ENCODE measurements at places on chromosomes 6 and 20.

GRCh38 chr6:25248123-25248522, 31.1 kb upstream of the CARMIL1 start:
- DNase-seq, result no peak

- DNase-seq, result no peak
Observed at GRCh38 chr20:62508641-62509051, 32.9 kb upstream of the GATA5 start.

DNA sequence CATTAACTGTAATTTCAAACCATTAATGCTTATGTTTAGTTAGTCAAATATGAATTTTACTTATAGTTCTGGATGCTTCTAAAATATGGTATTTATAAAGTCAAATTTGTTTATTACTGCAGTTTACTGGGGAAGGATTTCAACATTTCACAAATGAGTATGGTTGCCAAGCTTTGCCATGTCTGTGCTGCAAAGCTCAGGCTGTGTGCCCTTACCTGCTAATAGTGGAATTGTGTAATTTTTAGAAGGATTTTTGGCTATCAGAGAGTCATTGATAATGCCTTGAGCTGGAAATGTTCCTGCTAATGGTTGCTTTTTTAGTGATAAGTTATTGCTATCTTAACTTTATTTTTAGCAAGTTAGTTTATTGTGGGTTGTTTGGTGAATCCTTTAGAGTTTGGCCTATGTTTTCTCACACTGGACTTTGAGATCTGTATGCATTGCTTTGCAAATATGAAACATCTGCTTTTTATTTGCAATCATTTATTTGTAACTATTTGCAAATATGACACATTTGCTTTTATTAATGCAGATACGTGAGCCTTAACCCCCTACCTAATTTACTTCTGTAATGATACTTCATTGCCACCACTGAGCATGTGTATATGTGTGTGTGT, 105.8 kb downstream of the CD109 start:
- DNase-seq, result no peak

GRCh38 chr6:18510644-18511033, 123.5 kb downstream of the RNF144B start:
- DNase-seq, result no peak

DNA sequence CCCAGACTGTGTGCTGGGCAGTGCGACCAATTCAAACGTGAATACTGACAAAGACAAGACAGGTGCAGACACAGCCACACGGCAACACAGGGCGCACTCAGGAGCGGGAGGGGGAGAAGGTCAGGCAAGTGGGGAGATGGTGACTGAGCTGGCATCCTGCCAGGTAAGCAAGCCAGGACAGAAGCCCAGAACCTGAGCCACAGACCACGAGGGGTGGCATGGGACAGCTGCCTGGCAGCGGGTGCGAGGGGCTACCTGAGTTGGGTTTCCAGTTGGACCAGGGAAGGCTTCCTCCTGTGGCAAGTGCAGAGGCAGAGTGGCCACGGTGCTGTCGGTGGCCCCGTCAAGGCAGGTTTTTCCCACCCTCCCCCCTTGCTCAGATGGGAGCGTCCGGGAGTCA, 215.2 kb upstream of the ARID1B start:
- no peak for DNase-seq

DNA sequence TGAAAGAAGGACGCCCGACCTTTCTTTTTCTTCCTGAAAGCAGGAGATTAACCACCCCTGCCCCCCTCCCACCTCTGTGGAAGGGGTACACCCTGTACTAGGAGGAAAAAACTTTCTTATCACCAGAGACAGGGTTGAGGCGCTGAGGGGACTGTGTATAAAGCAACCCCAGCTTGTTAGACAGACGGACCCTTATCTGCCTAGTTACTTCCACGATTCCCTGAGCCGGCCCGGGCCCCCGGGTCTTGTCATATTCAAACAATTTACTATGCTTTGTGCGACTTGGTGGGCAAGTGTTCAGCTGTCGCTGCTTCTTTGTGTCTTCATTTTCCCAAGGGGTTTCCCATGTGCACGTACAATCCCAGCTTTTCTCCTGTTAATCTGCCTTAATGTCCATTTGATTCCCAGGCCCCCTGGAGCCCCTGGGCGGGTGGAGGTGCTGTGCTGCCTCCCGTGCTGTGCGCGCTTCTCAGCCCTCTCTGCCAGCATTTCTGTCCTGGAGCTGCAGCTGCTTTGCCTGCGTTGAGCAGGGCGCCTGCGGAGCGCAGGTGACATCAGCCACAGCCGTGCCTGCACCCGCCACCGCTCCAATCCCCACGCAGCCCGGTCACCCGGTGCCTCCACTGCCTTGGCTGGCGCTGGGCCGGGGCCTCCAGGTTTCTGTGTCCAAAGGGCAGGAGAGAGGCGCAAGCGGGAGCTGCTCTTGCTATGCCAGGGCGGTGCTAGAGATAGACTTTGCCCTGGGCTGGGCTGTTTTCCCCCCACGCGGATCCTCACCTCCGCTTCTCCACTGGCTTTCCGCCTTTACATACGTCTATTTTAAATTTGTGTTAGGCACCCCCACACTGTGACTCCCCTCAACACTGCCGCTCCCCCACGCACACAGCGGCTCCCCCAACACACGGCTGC, 96.2 kb downstream of the TTLL2 start:
- DNase-seq, result no peak

DNA sequence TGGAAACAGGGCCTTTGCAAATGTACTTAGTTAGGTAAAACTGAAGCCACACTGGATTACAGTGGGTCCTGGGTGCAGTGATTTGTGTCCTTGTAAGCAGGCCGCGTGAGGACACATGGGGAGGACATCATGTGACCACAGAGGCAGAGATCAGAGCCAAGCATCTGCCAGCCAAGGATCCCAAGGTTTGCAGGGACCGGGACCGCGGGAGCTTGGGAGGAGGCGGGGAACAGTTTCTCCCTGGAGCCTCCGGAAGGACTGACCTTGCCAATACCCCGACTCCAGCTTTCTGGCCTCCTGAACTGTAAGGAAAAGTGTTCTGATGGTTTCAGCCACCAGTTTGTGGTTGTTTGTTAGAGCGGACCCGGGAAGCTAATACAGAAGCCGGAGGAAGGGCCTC, 500.9 kb downstream of the PREX1 start:
- DNase-seq, result no peak

DNA sequence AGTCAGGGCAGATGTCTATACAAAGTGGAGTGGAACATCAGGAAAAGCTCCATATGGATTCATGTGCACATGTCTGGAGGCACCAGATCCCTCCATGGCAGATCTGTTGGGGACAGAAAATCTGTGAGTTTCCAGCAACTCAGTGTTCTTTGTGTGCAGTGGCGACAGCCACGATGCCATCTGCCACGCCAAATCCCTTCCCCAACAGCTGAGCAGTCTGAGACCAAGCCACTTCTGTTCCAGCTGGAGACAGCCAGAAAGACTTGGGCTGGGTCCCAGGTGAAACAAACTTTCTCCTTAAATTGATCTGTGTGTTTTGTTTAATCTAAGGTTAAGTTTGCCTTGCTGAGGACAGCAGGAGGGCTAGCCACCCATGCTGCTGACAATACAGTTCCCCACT, 22.9 kb downstream of the FKBP1A start:
- no peak for DNase-seq

- DNase-seq, result no peak
Observed at GRCh38 chr6:2441601-2442475, 196.4 kb upstream of the GMDS start.

GRCh38 chr6:38346291-38347079, 293.2 kb downstream of the BTBD9 start:
- DNase-seq, result no peak

DNA sequence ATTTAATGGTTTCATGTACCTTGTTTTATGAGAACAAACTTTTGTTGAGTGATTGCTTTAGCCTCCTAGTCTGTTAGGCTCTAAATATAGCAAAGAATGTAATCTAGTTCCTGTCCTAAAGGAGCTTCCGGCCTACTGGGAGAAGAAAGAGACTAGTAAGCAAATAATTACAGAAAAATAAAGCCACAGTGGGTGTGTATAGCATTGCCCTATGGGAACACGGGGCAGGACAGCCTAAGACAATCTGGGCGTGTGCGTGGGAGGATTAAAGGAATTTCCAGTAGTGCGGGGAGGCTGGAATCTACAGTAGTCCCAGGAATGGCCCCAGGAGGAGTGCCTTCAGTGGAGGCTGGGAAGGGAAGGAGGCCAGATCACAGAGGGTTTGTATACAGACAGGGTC, 98.1 kb upstream of the AKAP12 start:
- no peak for DNase-seq

- DNase-seq, result no peak
Observed at GRCh38 chr20:16914277-16914676, 166.1 kb downstream of the OTOR start.

- no peak for DNase-seq
Observed at GRCh38 chr6:22972771-22973170, 403.4 kb downstream of the HDGFL1 start.

- peak; percentile 5 for DNase-seq
Observed at GRCh38 chr6:137661601-137662000, 167.4 kb upstream of the OLIG3 start.

GRCh38 chr6:125974214-125974866, 12.0 kb upstream of the TRMT11 start:
- no peak for DNase-seq

GRCh38 chr20:1964659-1965405, 29.0 kb downstream of the PDYN start:
- DNase-seq, result no peak

DNA sequence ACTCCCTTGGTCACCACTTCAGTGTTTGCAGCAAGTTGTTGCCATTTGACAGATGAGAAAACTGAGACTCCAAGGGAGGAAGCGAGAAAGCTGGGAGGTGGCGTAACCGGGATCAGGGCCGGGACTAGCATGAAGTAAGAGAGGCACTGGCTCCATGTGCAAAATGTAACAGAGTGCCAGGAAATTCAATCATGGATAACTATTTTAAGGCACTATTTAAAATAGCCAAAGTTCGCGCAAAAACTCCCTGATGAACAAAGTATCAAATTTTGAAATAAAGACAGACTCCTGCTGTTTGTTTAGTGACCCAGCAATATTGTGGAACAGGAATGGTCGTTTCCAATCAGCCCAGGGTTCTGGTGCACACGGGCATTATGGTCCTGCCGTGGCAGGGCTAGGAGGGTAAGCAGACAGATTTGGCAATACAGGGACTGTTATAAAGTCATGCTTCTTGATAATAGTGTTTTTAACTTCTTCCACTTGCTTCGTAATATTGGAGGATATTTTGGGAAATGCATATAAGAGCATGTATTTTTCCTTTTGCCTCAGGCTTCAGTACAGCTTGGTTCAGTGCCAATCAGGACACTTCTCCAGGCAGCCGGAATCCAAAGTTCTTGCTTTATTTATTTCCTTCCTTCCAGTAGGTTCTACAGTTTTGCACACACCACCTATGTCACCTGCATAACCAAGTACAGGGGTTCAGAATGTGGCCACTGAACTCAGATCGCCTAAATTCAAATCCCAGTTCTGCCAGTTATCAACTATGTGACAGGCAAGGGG, 141.6 kb downstream of the EYA2 start:
- no peak for DNase-seq

- peak; percentile 25 for DNase-seq
Observed at GRCh38 chr6:166515072-166515810, 71.2 kb downstream of the RAMACL start.

GRCh38 chr20:40592941-40593340, 96.1 kb downstream of the MAFB start:
- no peak for DNase-seq

- no peak for DNase-seq
Observed at GRCh38 chr20:20261159-20261558, 106.7 kb upstream of the INSM1 start.

DNA sequence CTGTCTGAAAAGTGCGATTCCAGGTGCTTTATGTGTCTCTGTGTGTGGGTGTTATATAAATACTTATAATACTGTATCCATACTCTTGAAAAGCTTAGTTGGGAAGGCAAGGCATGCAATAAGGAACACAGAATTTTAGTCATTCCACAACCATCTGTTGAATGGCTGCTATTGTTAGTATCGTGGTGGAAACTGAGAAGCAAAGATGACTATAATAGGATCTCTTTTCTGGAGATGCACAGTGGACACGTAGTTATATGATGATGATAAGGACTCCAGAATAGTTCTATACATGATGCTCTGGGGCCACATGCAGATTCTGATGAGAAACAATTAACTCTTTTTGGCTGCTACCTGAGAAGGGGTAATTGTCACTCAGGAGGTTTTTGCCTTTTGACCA, 25.2 kb downstream of the ESR1 start:
- DNase-seq, result no peak

GRCh38 chr6:72894091-72894490, 272.2 kb downstream of the KCNQ5 start:
- DNase-seq, result no peak

- no peak for DNase-seq
Observed at GRCh38 chr6:157768863-157769551, 54.0 kb upstream of the SNX9 start.

- DNase-seq, result no peak
Observed at GRCh38 chr6:15953152-15953880, 175.6 kb upstream of the MYLIP start.

- no peak for DNase-seq
Observed at GRCh38 chr6:134623401-134623800, 305.5 kb upstream of the SGK1 start.

- no peak for DNase-seq
Observed at GRCh38 chr6:52127957-52128356, 40.5 kb upstream of the PKHD1 start.

- no peak for DNase-seq
Observed at GRCh38 chr6:165843568-165844113, 180.6 kb upstream of the PDE10A start.

DNA sequence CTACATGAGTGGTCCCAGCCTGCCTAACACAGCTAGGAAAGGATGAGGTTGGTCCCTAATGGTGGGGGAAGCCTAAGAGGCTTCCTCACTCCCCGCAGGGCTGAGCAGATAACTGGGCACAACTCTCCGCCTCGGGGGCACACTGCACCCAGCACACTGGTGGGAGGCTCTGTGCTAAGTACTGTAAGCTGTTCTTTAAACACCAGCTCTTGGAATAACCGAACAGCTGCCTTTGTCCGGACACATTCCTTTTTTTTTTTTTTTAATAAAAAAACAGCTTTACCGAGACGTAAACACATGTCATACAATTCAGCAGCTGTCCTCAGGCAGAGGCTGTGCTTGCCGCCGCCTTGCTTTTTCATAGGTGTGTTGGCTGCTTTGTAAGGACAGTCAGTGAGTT, 6.9 kb downstream of the PSMG4 start:
- DNase-seq, result no peak
